Karpas-422 (cell line): ENCODE measurements at places on chromosomes 6 and 20. TPM values are rescaled to one million over a fixed set of nuclear protein-coding genes. Genes with fewer than 3 reads are reported as not detected.

TMEM217 gene
- total RNA-seq: 0.22 TPM in 1 of 2 replicates, not detected in the other

GRCh38 chr6:159931112-159931511 is 37.8 kb upstream of the IGF2R start:
- no peak for DNase-seq

MLIP gene
- total RNA-seq: not detected in 2 replicates

ARMH2 gene
- total RNA-seq: not detected in 2 replicates

BHLHE23 gene
- total RNA-seq: not detected in 2 replicates

DNA sequence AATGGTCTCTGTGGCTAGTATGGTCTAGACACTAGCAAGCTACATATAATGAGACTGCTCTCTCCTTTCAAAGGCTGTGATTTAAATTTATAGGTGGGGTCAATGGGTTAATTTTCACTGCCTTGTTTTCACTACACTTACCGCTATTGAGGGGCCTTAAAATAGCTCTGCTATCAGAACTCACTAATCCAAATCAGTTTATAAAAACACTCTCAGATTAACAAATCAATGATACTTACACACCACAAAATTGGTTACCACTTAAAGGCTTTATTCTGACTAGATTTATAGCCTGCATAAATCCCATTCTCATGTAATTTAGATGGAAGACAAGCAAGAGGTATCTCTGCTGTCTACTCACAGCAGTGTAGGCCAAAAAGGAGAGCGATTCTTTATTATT is 313.0 kb upstream of the AGPAT4 start:
- no peak for DNase-seq

DNA sequence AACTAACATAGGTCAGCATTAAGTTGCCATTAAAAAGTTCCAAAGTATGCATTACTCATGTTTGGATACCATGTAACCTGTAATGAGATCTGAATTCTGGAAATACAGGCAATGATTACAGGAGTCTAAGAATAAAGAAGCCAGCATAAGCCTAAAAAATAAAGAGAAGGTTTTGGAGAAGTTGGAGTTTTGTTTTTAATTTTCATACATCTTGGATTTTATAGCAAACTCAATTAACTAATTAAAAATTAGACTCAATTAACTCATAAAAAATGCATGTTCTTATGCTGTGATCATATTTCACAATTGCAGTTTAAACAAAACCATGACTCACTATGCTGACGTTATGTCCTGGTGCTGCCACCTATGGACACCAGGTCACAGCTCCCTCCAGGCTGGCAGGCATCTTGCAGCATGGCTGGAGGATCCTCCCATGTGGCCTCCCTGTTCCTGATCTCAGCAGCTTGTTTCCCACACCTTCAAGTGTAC is 648.8 kb upstream of the AGPAT4 start:
- peak; percentile 65 for DNase-seq

OPN5 gene
- total RNA-seq: not detected in 2 replicates

- no peak for DNase-seq
These were observed 7.2 kb downstream of the UTRN start for GRCh38 chr6:144292372-144292771.

SIM1 gene
- not detected in 2 replicates for total RNA-seq

DNA sequence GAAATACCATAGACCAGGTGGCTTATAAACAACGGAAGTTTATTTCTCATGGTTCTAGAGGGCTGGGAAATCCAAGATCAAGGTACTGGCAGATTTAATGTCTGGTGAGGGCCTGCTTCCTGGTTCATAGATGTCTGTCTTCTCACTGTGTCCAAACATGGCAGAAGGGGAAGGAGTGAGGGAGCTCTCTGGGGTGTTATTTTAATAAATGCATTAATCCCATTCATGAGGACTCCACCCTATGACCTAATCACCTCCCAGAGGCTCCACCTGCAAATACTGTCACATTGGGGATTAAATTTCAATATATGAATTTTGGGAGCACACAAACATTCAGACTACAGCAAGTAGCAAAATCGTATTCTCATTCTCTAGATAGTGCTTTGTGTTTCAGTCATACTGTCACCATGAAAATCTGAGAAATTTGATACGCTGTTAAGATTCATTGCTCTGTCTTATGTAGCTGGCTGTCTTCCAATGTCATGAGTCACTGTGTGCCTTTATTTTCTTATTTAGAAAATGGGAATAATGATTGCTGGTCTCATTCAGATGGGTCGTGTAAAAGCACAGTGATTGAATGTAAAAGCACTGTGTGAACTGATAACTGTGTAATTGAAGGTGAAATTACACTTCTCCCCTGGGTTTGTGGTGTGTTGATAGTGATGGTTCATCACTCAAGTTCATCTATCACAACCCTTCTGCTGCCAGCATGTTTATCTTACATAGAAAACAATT is 8.9 kb upstream of the ERVFRD-1 start:
- peak; percentile 55 for DNase-seq

- DNase-seq: no peak
These were observed 127.5 kb upstream of the SCGN start for GRCh38 chr6:25524542-25524941.

NKAPL gene
- 0.11 TPM in 1 of 2 replicates, not detected in the other for total RNA-seq

- no peak for DNase-seq
These were observed 75.5 kb downstream of the ZDHHC14 start for GRCh38 chr6:157456524-157456829.

RAB44 gene
- total RNA-seq: not detected in 2 replicates

- DNase-seq: no peak
These were observed 220.4 kb downstream of the FARS2 start for GRCh38 chr6:5481750-5482149.

- DNase-seq: no peak
These were observed 100.5 kb downstream of the QRSL1 start for GRCh38 chr6:106729841-106730240.

TP53TG5 gene
- not detected in 2 replicates for total RNA-seq

PNPLA1 gene
- not detected in 2 replicates for total RNA-seq

PRL gene
- total RNA-seq: not detected in 2 replicates

DNA sequence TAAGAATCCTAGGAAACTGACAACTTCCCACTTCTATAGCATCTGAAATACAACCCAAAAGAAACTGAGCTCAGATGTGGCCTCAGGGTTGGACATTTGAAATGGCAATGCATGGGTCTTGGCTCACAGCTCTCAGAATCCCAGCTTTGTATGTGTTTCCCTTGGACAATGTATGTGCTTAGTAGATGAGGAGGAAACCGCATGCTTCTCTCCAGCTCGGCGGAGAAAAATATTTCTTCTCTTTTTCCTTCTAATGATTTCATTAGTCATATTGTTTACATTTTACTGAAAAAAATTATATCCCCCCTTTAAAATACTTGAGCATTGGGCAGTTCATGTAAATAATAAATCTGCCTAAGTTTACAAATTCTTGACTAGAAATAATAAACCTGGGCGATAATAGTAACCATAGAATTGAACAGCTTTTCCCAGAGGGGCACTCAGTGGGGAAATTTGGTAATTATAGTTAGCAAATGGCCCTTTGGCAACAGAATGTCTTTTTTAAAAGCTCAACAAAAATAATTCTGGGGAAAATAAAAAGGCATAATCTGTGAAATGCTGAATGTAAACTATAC is 55.3 kb downstream of the PFDN4 start:
- DNase-seq: no peak

EMILIN3 gene
- total RNA-seq: not detected in 2 replicates

EIF2S2 gene
- 63.9 and 83.5 TPM in 2 replicates for total RNA-seq

DNA sequence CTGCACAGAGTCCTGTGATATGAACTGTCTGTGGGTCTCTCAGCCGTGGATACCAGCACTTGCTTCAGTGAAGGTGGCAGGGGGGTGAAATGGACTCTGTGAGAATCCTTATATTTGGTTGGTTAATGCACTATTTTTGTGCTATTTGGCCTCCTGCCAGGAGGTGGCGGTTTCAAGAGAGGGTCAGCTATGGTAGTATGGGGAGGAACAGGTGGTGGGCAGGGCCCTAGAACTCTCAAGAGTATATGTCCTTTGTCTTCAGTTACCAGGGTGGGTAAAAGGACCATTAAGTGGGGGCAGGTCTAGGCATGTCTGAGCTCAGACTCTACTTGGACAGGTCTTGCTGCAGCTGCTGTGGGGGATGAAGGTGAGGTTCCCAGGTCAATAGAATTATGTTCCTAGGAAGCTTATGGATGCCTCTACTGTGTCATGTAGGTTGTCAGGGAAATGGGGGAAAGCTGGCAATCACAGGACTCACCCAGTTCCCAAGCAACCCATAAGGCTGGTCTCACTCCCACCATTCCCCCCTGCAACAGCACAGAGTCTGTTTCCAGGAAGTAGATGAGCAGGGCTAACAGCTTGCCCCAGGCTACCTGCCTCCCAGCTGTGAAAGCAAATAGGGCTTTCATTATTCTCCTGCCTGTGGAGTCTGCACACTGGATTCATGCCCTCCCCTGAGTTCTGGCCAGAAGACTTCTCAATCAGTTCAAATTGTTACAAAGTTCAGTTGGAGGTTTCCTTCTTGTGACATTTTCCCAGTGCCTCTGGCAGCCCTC is 56.8 kb upstream of the PHIP start:
- peak; percentile 46 for DNase-seq

DNA sequence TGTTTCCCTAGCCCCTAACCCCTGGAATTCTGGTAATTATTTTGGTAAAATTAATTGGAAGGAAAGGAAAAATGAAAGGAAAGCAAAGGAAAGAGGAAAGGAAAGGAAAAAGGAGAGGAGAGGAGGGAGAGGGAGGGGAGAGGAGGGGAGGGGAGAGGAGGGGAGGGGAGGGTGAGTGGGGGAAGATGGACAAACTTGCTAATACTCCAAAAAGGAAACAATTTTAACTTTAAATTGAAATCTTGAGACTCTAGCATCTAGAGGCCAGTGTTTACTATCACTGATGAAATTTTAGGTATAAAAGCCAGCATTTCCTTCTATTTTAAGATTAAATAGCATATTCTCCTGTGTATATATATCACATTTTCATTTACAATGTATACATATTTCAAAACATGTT is 156.5 kb downstream of the COL12A1 start:
- DNase-seq: no peak

DNA sequence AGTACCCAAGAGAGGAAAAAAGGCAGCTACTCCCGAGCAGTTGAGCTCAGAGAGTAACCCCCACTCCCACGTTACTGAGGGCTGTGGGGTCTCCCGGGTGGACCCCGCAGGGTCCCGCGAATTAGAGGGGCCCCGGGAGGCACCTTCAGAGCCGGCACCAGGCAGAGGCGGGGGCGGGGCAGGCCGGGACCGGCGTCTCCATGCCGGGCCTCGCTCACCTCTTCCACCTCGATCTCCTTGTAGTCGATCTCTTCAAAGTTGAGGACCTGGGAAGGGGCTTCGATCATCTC is 381 bp downstream of the MAP3K7 start:
- DNase-seq: peak; percentile 67

ECT2L gene
- not detected in 2 replicates for total RNA-seq
